Activated CD4-positive, alpha-beta T cell treated with anti-CD3 and anti-CD28 coated beads for 48 hours (primary cell): ENCODE measurements at places on chromosomes 6 and 20.

DNA sequence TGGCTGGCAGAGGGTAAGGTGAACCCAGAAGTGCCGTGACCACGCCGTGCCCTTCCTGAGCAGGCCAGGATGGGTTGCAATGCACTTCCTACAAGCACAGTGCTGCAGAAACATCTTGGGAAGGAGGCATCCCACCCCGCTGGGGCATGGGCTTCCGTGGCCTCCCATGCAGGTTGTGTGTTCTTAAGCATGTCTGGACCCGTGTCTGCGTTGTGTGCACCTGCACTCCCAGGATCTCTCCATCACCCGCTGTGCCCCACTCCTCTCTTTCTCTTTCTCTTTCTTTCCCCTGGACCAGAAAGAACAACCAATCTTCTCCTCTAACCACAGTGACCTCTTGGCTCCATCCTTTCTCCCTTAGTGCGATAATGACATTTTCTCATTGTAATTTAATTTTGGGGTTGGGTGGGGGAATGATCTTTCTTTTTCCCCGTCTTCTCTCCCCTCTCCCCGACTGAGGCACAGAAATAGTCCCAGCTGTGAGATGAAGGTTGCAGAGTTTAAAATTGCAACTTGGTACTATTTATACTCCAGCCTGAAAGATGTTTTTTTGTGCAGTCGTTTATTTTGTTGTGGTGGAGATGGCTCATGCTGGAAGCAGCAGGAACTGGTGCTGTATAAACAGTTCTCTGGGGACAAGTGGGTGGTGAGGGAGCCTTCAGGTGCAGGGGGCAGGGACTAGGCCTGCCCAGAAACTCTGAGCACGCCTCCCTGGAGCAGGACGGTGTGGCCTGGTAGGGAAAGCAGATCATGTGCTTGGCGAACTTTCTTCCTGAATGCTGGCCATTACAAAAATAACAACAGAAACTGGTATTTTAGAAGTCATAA lies 20.5 kb downstream of the BCAS4 start:
- peak; percentile 33 for DNase-seq

DNA sequence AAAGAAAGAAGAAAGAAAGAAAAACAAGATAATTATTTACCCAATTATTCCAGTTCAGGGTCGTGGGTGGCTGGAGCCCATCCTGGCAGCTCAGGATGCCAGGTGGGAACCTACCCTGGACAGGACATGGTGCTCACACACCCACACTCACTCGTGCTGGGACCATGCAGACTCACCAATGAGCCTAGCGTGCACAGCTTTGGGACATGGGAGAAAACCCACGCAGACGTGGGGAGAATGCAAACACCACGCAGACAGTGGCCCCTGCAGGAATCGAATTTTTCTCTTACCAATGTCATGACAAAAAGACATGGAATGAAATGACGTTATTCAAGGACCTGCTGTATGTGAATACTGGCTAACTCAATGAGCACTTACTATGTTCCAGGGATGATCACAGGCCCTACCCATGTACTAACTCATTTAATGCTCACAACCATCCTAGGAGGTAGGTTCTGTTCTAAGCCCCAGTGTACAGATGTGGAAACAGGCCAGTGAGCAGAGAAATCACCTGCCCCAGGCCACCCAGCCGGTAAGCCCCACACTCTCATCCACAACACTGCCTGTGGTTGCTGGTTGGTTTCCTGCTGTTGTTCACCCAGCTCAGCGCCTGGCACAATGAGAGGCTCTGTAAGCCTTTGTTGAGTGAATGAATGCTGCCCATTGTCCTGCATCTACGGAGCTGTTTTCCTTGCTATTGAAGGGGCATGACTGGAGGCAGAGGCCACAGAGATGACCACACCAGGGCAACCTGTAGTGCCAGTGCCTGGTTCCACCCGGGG lies 6.8 kb upstream of the PI16 start:
- no peak for DNase-seq

DNA sequence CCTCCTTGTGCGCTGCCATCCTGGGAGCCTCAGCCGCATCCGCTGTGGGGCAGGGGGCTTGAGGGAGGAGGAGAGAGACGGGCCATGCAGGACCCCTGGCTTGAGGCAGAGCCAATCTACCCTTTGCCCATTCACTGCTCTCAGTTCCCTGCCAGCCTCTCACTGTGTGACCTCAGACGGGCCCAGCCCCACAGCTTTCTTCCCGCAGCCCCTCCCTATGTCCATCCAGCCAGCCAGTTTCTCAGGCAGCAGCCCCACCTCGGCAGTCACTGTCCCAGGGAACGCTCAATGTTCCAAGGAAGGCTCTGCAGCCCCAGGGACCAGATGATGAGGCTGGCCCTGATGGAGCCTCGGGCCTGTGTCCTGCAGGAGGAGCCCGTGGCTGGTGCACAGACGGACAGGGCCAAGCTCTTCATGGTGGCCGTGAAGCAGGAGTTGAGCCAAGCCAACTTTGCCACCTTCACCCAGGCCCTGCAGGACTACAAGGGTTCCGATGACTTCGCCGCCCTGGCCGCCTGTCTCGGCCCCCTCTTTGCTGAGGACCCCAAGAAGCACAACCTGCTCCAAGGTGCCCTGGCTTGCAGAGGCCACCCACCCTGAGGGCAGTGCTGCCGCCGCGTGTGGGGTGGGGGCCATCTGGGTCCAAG lies 3.9 kb upstream of the TNFRSF6B start:
- no peak for DNase-seq

DNA sequence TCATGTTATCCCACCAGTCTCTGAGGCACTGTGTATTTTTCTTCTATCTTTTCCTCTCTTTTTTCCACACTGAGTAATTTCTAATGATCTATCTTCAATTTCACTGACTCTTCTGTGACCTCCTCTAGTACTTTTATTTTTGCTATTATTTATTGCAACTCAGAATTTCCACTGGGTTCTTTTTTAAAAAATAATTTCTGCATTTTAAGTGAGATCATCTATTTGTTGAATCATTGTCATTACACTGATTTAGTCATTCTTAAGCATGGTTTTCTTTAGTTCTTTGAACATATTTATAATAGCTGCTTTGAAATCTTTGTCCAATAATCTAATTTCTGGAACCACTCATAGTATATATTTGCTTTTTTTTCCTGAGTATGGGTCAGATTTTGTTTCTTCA lies 96.7 kb upstream of the SLC22A16 start:
- no peak for DNase-seq

DNA sequence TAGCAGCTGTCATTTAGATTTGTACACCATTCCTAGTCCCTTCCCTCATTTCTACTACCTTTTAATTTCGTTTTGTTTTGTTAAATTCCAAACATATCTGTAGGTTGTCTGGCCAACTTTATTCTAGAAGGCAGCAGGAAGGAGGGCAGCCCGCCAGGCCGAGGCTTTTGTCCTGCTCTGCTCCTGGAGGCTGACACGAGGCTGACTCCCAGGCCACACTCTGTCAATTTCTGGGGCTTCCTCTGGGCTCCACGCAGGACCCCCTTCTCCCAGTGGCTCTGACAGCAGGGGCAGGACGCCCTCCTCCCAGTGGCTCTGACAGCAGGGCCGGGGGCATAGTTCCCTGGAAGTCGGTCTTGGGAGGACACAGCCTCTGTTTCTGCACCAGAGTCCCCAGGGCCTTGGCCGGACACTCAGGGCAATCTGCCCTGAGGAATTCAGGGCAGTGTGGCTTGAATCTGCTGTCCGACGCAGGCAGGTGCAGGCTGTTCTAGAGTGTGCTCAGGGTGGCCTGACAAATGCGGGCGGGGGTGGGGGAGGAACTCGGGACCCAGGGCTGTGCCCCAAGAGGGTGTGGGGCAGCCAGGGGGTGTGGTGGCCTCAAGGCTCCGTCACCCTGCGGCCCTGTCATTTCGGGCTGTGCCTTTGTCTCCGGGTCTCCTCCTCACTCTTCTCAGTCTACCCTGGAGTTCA lies 11.8 kb downstream of the SMOC2 start:
- DNase-seq: no peak

DNA sequence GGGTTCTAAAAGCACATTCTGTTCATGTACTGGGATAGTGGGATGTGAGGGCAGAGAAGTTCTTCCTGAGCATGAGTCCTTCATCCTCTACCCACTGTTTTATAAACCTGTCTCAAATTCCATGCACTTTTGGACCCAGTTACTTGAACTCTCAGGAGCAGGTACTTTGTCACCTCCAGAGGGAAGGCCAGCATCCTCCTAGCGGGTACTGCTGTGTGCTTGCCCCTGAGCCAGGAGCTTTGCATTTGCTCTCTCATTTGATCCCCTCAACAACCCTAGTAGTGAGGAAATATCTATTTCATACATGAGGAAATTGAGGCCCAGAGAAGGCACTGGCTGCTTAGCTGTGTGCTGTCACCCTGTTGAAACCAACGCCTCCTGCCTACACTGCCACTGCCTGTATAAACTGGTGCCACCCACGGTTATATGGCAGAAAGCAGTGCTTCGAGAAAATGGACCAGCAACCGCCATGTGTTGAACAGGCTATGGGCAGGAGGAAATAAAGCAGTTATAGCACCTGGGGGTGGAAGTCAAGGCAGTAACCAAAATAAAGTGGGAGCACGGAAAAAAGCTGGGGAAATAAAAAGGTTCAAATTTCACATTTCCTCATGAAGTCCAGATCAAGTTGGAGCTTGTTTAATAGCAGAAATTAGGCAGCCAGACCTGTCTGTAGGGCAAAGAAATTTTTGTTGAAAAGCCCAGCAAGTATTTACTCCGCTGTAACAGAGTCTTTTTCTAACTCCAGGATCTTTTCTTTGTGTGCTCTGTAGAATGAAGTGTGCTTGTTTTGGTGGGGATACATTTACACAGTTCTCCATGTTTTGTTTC lies 38.0 kb downstream of the KLHL31 start:
- no peak for DNase-seq

DNA sequence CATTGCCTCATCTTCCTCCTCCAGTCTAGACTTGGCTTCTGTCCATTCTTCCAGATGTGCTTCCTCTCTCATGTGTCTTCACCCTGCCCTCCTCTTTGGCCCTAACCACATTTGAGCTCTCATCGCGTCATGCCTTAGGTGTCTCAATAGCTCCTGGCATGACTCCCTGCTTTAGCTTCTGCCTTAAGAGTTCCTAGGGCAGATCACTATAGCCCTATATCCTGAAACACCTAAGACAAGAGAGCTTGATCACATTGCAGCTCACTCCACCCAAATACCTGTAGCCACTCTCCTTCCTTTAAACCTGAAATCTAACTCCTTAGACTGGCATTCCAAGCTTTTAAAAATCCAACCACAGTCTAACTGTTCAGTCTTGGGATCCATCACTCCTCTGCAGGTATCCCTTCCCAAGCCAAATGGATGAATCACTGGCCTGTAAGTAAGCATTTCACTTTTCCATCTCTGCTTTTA lies 69.0 kb upstream of the STXBP5 start:
- no peak for DNase-seq

DNA sequence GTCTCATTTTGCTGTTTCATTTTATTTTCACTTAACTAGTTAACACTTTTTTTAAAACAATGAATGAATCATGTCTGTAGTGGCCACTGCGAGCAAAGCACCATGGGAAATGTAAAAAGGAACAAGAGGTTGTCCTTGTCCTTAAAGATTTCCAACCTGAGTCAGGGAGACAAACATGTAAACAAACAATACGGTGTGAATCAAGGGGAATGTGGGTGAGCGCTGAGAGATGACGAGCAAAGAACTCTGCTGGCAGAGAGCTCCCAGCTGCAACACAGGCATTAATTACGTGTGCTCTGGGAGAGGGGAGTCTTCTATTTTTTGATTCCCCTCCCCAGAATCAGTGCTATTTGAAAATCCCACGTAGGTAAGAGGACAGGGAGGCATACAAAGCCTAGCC lies 84.3 kb downstream of the ATXN1 start:
- no peak for DNase-seq
